Myocyte (in vitro differentiated cells): ENCODE measurements at places on chromosomes 1 and 21.

GRCh38 chr1:226222686-226223085, 778 bp upstream of the MIXL1 start:
- no peak for DNase-seq

DNA sequence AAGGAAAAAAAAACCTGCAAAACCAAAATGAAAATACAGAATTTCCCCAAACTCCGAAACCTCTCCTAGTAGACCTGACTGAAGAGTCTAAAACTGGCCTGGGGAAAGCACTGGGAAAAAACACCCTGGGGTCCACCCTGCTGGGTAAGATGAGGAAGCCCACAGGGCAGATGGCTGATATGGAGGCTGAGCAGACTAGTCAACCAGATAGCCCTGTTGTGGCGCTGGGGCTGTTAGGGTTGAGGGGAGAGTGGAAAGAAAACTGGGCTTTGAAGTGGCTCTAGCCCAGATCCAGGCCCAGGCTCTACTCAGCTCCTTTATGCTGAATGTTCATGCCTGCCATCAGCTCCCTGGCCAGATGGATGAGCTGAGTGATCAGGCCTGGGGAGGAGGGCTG, 6.8 kb upstream of the SLAMF1 start:
- DNase-seq: no peak

DNA sequence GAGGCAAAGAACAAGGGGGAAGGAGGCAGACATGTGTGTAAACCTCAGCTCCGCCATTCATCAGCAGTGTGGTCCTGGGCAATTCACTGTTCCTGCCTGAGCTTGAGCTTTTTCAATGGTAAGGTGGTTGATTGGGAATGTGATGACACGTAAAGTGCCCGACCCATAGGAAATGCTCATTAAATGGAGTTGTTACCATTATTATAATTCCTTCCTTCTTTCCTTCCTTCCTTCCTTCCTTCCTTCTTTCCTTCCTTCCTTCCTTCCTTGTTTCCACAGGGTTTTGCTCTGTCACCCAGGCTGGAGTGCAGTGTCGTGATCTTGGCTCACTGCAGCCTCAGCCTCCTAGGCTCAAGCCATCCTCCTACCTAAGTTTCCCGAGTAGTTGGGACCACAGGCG, 4.3 kb downstream of the GPR37L1 start:
- no peak for DNase-seq

DNA sequence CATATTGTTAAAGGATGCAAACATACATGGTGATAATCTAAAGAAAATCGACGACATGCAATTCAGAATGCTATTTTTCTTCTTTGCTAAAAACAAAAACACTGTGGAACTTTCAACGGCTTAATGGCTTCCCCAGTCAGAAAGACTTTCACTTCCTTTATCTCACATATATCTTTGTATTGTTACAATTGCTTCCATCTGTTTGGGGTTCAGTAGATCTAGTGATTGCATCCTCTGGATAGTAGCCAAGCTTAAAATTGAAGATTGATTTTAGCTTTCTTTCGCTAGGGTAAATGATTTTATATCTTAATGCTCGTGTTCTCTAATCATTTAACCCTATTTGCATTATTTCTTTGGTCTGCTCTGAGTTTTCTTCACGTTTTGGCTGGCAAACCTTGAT, 31.8 kb upstream of the ADAMTS1 start:
- DNase-seq: no peak

- DNase-seq: no peak
Measured at GRCh38 chr1:8424539-8425116, 106.7 kb downstream of the SLC45A1 start.

- DNase-seq: no peak
Measured at GRCh38 chr1:104182251-104182650, 432.6 kb downstream of the AMY1C start.

DNA sequence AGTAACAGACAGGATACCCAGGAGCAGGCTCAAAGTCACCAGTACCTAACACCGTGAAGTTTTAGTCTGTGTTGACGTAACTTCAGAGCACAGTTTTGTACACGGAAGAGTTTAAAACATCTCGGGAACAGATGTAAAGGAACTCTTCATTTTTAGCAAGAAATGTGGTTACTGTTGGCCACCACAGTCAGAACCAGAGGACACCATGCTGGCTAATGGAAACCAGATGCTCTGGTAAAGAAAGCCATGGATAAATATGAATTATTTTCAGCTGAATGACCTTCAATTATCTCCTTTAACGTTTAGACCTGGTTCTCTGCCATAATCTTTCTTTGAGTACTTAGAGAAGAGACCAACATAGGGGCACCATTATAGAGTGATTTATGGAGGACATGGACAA, 115.9 kb downstream of the NTMT2 start:
- peak; percentile 36 for DNase-seq

- DNase-seq: no peak
Measured at GRCh38 chr1:61152469-61153105, 70.2 kb downstream of the NFIA start.

DNA sequence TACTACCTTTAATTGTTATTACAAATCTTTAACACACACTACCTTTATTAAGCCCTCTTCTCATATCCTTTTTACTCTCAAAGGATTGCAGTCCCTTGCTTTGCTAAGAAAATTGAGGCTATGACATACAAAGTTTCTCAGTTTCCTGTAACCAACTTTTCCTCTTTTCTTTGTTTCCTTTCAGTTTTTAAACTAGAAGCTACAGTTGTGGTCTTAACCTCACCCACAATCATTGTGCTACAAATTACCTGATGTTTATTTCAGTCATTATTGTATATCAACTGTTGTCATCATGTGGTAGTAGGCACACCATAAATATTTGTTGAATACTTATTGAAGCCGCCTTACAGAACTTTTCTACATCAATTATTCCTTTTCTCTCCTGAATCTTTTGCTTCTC, 51.8 kb downstream of the SLAMF6 start:
- DNase-seq: no peak
